T-helper 1 cell (primary cell): ENCODE measurements at places on chromosomes 6 and 20.

DNA sequence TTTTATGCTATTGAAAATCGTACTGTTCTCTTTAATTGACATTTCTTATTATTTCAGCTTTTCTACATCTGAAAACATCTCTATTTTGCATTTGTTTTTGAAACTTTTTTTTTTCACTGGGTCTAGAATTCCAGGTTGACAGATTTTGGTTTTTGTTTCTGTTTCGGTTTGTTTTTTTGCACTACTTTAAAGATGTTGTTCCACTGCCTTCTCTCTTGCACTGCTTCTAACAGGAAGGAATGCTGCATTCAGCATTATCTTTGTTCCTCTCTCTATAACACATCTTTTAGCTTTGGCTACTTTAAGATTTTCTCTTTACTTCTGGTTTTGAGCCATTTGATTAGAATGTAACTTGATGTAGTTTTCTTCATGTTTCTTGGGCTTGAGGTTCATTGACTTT lies 20.1 kb upstream of the SLC17A1 start:
- DNase-seq, result no peak

DNA sequence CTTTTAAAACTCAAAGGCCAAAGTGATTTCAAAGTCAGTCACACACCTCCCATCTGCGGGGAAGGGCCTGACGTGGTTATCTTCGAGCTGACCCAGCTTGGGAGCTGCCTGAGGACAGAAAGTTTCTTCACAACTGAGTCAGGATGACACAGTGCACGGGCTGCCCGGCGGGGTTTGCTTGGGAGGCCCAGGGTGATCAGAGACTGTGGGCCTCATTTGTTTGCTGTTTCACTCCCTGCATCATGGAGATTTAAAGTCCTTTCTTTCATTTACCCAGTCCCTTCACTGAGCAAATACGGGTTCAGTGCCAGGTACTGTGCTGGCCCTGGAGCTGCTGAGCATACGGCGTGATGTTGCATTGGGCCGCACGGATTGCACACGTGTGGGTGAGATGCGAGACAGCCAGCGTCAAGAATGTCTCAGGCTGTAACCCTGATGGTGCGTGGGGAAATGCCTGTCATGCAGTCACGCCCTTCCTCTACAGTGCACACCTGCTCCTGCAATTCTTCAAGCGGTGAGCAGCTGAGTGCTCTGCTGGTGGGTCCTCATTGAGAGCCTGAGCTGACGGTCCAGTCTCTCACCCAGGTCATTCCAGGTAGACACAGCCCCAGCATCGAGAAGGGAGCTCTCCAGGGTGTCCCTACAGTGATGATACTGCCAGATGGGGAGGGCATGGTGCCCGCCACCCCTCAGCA lies 82.7 kb upstream of the PMEPA1 start:
- DNase-seq, result no peak

DNA sequence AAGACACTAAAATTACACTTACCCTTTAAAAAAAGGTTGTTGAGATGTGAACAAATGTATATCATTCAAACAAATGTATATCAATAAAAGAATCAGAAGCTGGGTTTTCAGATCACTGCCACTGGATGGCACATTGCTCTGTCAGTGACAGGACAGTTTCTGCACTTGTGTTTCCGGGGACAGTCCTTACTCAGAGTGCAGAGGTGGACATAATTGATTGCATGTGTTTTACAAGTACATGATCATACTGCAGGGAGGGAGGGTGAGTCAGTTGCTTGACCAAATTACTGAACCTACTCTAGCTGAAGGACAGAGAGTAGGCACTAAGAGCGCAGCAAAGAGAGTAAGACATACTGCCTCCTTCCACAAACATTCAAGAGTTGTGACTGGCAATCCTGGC lies 302.3 kb downstream of the TENT5A start:
- DNase-seq, result no peak

DNA sequence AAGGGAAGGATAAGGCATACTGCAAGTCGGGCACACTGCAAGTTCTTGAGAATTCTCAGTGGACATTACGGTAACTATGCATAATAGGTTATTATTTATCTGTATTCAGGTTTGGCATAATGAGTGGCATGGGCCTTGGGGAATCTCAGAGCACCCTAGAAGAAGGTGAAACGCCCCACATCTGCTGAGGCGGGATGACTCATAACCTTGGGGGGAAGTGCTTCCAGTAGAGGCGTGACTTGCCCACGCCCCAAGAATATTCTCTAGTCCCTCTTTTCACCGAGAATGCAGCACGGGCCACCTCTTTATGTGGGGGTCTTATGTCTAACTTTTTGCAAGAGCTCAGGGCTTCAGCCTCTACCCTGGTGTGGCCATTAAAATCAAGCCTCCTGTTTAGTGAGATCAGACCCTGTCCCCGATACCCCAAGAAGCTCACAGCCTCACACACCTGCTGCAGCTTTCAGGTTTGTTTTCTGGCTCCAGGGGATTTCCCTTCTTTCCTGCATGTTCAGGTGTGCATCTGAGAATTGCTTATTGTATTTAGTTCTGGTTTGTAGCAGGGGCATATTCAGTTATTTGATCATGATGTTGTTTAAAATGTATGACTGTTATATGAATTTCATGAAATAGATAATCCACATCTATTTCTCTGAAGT lies 19.1 kb downstream of the ZFP64 start:
- no peak for DNase-seq

DNA sequence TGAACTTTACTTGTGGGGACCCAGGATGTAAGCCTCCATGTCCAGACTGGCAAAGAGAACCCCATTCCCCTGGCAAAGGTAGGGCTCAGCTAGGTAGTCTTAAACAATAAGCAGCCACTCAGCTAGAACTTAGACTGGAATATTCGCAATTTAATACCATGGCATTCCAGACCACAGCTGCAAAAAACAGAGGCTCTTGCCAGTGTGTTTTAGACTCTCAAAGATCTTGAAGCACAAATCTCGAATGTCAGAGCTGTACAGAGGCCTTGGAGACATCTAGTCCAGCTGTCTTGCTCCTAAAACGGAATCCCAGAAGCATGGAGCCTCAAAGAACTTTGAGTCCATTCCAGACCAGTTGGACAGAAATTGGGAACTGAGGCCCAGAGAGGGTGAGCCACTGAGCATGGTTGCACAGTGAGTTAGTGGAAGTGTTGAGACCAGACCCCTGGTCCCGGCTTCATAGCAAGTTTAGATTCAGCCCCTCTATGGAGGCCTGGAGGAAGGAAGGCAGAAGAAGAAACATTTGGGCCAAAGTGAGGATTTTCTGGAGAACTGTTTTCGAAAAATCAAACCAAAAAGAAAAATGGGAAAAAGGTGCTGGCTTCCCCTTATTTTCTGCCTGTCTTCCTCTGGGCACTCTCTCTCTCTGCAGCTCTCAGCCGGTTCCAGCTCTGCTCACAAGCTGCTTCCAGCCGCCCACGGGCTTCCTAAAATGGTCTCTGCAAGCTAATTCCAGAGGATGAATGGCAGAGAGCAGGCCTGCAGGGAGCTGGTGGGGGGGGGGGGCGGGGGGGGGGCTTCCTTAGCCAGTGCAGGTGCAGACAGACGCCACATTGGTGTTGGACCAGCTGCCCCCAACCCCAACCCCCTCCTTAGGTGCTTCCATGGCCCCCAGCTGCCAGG lies 32.4 kb downstream of the AAR2 start:
- no peak for DNase-seq
